Central memory CD4-positive, alpha-beta T cell (primary cell): ENCODE measurements at places on chromosomes 3 and 15.

DNA sequence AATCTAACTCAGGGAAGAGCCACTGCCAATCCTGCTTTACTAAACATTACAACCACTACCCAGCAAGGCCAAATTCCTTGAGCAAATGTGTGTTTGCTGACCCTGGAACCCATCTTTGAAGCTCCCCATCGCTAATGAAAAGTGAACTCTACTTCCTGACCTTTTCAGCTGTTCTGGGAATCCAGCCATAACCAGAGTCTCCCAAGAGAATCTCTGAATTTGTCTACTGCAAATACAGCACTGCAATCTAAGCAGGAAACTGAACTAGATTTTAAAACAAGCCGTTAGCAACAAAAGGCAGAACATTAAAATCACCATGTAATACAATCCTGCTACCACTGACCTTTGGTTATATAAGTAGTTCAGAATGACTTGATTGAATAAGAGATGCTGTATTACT lies 309.2 kb downstream of the MAGI1 start:
- no peak for DNase-seq

DNA sequence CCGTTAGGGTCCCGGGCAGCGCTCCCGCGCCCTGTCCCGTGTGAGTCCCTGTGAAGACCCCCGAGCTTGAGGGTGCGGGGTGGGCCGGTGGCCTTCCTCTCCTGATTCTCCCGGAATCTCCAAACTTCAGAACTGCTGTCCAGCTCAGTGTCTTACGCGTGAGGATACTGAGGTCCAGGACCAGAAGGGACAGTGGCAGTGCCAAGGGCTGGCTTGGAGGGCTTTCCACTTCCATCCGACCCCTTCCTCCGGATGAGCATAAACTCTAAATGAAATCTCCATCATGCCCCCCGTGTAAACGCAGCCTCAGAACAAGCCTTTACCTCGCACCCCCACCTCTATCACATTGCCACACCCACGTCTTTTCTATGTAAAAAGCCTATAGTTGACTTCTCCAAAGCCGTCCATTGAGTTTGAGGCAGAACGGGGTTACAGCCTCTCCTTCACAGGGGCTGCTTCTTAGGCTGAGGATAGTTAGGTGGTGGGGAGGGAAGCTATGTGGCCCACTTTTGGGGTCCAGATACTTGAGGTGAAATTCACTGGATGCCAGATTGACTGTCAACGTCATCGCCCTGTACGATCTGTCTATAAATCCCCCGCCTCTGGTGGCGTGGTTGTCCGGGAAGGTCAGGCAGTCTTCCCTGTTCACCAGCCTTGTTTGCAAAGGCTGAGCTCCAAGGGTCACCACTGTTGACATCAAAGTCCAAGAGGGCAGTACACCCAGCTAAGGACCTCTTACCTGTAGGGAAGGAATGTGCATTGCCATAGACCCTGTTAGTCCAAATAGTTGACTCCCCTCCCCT lies 1.1 kb downstream of the EDEM1 start:
- DNase-seq: peak; percentile 67

GRCh38 chr3:82080261-82080660 lies 318.8 kb upstream of the GBE1 start:
- DNase-seq: no peak

- no peak for DNase-seq
These were observed 1.7 kb upstream of the HES1 start for GRCh38 chr3:194134231-194134756.

- DNase-seq: no peak
These were observed 429.7 kb upstream of the RASGRP1 start for GRCh38 chr15:38994310-38994709.

DNA sequence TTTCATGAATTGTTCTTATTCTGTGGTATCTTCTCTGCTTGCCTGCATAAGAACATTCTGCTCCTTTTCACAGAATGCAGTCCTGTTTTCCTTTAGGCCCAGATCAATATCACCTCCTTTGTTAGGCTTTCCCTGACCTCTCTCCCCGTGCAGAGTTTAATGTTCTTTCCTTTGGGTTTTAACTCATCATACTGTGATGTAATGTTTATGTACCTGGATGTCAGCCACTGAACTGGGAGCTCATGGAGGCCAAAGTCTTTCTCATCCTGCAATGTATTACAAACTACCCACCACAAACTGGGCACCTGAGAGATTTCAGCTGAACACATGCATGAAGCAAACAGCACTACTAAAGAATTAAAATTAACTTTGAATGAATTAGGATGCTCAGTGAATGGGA lies 192.8 kb upstream of the RORA start:
- DNase-seq: no peak

DNA sequence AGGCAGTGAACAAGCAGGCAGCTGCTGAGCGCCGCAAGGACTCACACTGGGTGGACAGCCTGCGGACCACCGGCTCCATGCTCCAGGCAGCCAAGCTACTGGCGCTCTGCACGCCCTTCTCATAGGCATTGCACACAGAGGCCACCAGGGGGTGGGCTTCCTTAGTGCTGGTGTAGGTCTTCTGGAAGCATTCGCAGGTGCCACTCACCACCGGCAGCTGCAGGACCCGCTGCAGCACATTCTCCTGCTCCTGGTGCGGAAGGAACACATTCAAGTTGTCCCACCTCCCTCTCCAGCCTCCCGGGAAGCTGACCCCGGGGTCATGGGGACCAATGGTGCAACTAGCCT lies 6.0 kb downstream of the PLIN1 start:
- DNase-seq: no peak

DNA sequence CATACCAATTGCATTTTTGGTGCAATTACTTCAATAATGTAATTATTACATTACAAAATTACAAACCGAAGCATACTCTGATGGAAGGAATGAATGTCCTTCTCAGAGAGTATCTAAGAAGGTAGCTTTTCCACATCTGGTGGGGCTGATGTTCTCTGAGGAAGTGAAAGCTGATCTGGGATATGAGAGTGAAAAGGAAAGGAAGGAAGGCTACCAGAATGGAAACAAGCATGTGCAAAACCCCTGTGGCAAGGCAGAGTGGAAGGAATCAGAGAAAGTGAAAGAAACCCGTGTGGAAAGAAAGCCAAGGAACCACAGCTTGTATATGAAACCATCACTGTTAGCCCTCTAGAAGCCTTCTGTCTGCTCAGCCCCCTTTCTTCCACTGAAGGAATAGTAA lies 35.3 kb upstream of the GOLGA8A start:
- DNase-seq: no peak

GRCh38 chr3:196800742-196801434 lies 61.2 kb downstream of the PAK2 start:
- no peak for DNase-seq

DNA sequence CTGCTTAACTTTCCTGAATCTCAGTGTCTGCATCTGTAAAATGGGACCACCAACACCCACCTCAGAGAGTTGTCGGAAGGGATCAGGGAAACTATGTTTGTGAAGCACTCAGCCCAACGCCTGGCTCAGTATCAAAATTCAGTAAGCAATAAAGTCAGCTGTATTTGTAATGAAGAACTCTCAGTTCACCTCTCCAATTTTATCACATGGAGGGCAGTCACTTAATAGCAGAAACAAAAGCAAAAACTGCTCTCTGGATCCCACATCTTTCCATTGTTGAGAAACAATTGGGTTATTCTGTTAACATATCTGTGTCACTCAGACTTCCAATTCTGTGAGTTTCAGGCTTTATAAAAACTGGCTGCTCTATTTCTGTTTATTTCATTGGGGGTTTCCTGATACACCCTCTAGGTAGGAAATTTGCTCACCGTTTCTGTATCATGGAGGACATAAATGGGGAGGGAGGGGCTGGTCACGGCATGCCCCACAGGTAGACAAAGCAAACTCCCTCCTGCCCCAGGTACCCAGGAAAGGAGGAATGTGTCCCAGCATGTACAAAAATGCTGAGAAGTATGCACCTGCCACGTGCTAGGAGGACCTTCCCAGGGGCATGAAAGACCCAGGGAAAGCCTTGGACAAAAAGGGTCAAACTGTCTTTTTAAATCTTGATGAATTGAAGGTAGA lies 81.4 kb upstream of the LMOD3 start:
- no peak for DNase-seq

GRCh38 chr15:66906668-66907614 lies 158.5 kb upstream of the SMAD3 start:
- no peak for DNase-seq

GRCh38 chr3:196406811-196407470 lies 25.3 kb downstream of the UBXN7 start:
- DNase-seq: no peak

DNA sequence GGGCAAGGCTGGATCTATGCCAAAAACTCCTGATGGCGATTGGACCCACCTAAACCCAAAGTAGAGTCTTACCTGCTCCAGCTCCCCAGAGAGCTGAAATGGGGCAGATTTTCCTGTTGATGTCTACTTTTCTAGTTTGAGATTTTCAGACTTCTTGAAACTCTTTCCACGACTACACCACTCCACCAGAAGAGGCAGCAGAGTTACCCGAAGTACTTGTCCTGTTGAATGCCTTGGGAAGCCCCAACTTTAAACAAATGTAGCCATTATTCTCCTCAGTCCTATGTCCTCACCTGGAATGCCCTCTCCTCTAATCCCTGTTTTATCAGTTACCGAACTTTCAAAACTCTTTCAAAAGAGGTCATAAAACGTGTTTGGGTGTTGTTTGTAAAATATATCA lies 843.8 kb downstream of the VGLL3 start:
- no peak for DNase-seq

DNA sequence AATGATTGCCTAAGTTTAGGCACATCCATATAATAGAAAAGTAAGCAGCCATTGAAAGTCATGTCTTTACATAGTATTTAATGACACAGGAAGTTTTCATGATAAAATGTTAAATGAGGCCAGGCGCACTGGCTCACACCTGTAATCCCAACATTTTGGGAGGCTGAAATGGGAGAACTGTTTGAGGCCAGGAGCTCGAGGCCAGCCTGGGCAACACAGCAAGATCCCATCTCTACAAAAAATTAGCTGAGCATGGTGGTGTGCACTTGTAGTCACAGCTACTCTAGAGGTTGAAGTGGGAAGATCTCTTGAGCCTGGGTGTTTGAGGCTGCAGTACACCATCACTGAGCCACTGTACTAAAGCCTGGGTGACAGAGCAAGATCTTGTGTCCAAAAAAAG lies 59.4 kb downstream of the SETMAR start:
- DNase-seq: no peak

DNA sequence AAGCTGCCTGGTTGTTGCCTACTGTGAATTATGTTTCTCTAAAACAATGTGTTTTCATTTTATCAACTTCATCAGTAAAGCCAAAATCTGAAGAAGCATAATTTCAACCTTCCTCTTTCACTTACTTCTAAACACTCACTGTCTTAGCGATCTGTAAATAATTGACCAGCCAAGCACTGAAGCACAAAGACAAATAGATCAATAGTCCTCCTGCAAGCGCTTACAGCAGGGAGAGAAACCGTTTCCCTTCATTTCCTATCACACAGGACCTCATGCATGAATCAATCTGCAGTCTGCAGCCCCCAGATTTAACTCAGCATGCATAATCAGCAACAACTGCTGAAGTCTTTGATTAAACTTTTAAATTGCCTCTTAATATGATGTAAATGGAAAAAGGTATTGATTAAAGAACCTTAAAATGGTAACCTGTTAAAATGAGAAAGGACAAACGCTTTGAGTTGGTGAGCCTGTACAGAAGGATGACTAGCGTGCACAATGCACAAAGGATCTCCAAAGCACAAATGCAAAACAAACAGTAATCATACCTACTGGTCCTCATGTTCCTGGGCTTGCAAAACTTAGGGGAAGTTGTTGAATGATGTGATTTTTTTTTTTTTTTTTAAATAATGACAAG lies 370.2 kb upstream of the ZNF385D start:
- DNase-seq: no peak

GRCh38 chr15:73979636-73980035 lies 12.5 kb downstream of the STOML1 start:
- DNase-seq: no peak

GRCh38 chr3:33001889-33002288 lies 50.4 kb downstream of the CCR4 start:
- no peak for DNase-seq

GRCh38 chr3:180002006-180002405 lies 34.7 kb downstream of the PEX5L start:
- no peak for DNase-seq

- no peak for DNase-seq
These were observed 5.9 kb downstream of the STOML1 start for GRCh38 chr15:73986055-73986775.

DNA sequence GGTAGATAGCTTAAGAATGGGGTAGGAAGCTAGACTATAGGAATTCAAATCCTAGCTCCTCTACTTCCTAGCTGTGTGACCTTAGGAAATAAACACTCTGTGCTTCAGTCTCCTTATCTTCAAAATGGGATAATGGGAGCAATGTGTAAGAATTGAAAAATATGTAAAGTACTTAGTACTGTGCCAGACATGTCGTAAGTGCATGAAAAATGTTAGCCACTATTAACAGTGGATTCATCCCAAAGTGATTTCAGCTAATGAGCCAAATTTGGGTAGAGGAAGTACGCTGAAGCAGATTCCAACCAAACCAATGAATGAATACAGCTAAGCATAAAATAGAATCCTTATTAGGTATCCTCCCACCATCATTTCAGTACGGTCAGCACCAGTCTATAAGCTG lies 192.1 kb downstream of the RORA start:
- DNase-seq: no peak

DNA sequence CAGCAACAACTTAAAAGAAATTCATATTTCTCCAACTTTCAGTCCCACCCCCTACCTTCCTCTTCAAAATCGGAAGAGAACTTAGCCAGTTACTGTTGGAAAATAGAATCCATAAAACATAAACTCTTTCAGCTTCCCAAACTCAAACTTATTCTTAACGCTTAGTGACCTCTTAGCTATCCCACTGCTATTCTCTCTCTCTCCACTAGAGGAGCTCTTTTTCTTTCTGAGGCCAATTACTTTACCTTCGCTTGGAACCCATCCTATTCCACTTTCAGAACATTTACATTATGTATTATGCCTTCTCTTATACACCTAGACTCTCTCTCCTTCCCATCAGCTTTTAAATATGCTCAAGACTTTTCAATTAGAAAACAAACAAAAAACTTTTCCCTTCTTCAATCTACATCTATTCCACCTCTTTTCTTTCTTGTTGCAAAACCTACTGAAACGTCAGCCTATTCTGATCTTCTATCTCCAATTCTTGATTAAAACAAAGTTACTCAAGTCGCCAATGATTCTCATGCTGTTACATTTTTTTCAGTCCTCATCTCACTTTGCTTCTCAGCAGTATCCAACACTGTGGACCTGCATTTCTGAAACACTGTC lies 13.4 kb upstream of the GHSR start:
- DNase-seq: peak; percentile 18

DNA sequence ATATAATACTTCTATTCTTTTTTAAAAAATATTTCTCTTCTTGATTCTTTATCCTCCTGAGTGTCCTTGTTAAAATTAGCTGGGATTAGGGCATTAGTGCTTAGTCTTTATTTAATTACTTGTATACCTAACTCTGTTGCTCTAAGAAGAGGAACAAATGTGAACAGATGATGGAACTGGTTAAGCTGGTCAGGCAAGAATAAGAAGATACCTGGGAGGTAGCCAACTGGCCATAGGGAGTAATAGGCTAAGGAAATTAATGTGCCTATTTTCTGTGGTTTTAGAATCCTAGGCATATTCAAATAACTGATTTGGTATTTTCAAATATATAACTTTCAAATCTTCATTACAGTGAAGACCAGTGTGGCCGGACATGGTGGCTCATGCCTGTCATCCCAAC lies 54.4 kb downstream of the EIF3J start:
- no peak for DNase-seq
